Hematopoietic multipotent progenitor cell treated with erythropoietin and hydrocortisone succinate and interleukin-3 and kit ligand, for 8 days (in vitro differentiated cells): ENCODE measurements at places on chromosomes 2 and 18.

GRCh38 chr2:199196686-199197085 is 261.1 kb downstream of the SATB2 start:
- DNase-seq, result no peak

DNA sequence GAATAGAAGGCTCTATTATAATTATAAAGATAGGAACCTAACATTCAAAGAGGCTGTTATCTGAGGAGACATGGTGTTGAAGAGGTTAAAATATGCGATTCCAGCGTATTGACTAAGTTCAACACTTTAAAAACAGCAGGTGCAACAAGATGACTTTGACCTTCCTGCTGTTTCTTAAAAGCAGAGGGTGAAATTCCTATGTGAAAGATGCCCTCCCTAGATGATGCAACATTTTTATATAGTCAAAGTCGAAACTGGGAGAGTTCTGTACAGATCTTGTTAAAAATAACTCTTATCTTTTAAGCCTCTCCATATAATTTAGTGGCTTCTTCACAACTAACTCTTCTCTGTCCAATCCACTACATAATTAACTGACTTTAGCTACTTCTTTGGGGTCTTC is 4.4 kb upstream of the ACKR3 start:
- DNase-seq, result no peak

GRCh38 chr2:112758711-112759110 is 5.7 kb downstream of the CKAP2L start:
- no peak for DNase-seq

- DNase-seq, result peak; percentile 8
Measured at GRCh38 chr18:23415515-23415914, 37.6 kb upstream of the RIOK3 start.

GRCh38 chr2:6692056-6692455 is 173.7 kb downstream of the CMPK2 start:
- DNase-seq, result no peak

GRCh38 chr2:10977003-10977402 is 65.3 kb downstream of the KCNF1 start:
- DNase-seq, result no peak

DNA sequence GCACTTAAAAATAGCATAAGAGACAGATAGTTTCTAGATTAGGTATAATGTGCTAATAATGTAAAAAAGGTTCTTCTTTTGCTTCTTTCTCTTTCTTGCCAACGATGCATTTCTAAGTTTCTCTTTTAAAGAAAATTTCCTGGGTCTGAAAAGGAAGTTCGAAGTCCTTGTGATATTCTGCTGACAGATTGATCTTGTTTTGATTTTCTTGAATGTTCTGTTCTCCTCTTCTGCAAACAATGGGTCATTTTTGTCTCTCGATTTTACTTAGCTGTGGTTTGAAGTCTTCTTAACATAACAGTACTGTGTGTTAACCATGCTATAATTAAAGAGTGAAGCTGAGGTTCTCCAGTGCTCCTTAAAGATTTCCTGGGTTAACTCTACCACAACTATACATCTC is 61.1 kb upstream of the ACYP2 start:
- no peak for DNase-seq

- DNase-seq, result no peak
Measured at GRCh38 chr2:13104723-13105122, 388.0 kb downstream of the TRIB2 start.

- DNase-seq, result no peak
Measured at GRCh38 chr2:119487434-119488244, 36.6 kb downstream of the SCTR start.

- DNase-seq, result no peak
Measured at GRCh38 chr18:76756531-76757253, 65.7 kb upstream of the ZNF236 start.

- DNase-seq, result no peak
Measured at GRCh38 chr2:219405451-219405850, 12.7 kb upstream of the DES start.

DNA sequence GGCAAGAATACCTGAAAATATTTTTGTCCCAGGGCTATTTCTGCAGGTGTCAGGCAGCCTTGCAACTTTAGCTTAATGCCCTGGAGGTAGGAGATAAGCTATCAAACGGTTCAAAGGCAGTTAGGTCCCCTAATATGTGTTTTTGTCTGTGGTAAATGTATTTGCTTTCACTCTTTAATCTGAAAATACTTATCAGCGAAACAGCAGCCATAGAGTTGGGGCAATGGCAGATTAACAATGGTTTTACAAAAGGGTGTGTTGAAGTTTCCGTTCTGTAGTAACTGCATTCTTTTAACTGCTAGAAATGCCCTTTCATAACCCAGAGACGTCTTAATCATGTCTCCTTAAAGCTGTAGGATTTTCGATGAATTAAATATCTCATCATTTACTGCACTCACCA is 265.0 kb upstream of the TRIB2 start:
- DNase-seq, result peak; percentile 96

DNA sequence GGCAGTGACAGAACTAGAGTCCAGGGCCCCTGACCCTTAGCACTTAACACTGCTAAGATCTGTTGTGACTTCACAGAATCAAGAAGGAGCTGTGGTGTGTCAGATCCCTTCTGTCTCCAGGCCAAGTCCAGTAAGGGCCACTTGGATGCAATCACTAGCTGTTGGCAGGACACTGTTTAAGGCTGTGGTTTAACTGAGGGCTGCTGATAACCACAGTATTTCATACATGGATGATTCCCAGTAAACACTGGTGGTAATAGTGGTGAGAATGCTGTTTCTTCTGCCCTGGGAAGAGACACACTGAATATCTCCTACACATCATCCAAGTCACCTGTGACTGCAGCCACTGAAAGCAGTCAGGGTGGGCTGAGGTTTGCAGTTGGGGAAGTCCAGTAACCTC is 77.7 kb upstream of the FBXO11 start:
- DNase-seq, result peak; percentile 46

DNA sequence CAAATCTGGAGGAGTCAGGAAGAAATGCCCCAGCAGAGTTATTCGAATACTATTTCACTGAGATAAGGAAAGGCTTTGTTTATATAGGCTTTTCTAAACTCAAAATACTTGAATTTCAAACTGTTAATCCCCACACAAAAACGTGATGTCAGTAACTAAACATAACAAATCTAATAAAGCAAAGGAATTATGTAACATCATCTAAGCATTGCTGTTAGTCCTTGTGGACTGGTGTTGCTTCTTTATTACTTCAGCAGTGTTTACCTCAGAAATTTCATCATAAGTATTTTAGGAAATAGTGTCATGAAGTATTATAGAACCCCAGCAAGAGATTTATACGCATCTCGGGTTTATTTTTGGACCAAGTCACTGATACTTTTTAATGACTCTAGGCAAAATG is 19.7 kb upstream of the SANBR start:
- DNase-seq, result no peak

DNA sequence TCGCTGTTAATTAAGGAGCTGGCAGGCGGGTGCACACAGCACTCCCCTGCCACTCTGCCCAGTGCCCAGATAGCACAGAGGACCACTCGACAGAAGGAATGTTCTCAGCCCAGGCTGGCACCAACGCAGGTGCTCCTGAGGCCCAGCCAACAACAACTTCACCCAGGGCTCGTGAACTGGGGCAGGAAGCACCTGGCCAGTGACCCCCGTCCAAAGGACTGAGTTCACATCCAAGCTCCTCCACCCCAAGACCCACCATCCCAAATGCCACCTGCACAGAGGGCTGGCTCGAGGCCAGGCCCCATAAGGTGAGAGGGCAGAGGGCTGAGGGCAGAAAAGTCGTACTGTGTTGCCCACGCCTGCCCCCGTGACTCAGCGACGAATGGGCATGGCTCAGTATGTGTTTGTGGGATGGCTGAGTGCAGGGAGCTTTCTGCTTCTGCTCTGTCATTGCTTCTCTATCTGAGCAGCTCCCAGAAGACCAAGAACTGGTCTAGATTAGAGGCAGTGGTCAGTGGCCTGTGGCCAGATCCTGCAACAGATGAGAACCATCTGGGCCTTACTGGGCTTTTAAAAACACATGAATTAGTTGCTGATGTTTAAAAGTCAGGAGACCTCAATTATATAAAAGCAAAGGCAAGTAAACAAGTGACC is 68.4 kb downstream of the POLR1A start:
- peak; percentile 60 for DNase-seq

DNA sequence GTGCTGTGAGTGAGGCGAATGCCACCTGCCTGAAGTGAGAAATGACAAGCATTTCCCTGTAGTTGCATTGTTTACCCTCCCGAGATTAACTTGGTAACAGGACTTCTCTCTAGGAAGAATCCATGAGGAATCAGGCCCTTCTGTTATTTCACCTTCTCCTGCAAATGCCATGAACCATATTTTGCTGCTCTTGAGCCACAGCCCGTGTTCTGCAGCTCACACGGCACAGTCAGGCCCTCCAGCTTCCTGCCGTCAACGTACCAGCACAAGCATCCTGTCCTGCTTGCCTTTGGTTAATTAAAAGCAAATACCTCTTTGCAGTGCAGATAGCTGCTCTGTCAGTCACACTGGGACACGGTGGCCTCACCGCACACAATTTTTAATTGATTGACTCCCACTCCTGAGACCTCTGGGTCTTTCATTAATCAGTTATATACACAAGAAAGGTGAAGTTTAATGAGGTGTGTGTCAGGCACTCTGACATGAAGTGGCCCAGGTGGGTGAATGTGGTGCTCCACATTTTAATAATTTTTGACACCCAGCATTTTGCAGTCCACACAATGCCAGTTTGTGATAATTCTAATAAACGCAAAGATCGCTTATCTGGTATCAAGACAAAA is 95.3 kb upstream of the ASB18 start:
- DNase-seq, result no peak

GRCh38 chr2:48568547-48568946 is 38.6 kb downstream of the STON1 start:
- peak; percentile 16 for DNase-seq
